A549 treated with CORT108297 at 1 μM for 4 hours (cell line): ENCODE measurements at places on chromosomes 1 and 21. TPM values are rescaled to one million over a fixed set of nuclear protein-coding genes. Genes with fewer than 3 reads are reported as not detected.

The NTRK1 gene
- total RNA-seq = 0.06 to 0.15 TPM (median 0.12 TPM) in 5 replicates

The CFHR4 gene
- total RNA-seq = not detected in 5 replicates

The RGS18 gene
- not detected in 5 replicates for total RNA-seq

The TNFSF4 gene
- 0.03 to 0.04 TPM (median 0.03 TPM) in 3 of 5 replicates, not detected in the others for total RNA-seq

The ATP1A2 gene
- 0.03 to 0.20 TPM (median 0.07 TPM) in 4 of 5 replicates, not detected in the other for total RNA-seq

The RNASEL gene
- 1.9 to 2.8 TPM (median 2.2 TPM) in 5 replicates for total RNA-seq

The ZBTB40 gene
- 5.0 to 5.7 TPM (median 5.3 TPM) in 5 replicates for total RNA-seq

The PHACTR4 gene
- 17.4 to 22.0 TPM (median 20.8 TPM) in 5 replicates for total RNA-seq

The NME7 gene
- 18.1 to 37.1 TPM (median 22.3 TPM) in 5 replicates for total RNA-seq

The FNDC10 gene
- 5.8 to 9.6 TPM (median 9.2 TPM) in 5 replicates for total RNA-seq

The ITGB2 gene
- 0.55 to 0.77 TPM (median 0.66 TPM) in 5 replicates for total RNA-seq

The KDF1 gene
- 0.07 to 0.08 TPM in 2 of 5 replicates, not detected in the others for total RNA-seq

The UBL4B gene
- total RNA-seq = not detected in 5 replicates

The LCE1C gene
- total RNA-seq = not detected in 5 replicates

The OLFM3 gene
- total RNA-seq = not detected in 5 replicates

The ROR1 gene
- 8.9 to 11.1 TPM (median 10.1 TPM) in 5 replicates for total RNA-seq

The CASQ1 gene
- total RNA-seq = not detected in 5 replicates

The ANGPTL7 gene
- not detected in 5 replicates for total RNA-seq

The IGSF9 gene
- 0.17 to 0.29 TPM (median 0.22 TPM) in 5 replicates for total RNA-seq

The S100A7A gene
- total RNA-seq = not detected in 5 replicates

The GNAT2 gene
- total RNA-seq = 0.09 TPM in 1 of 5 replicates, not detected in the others

The SLC2A5 gene
- 0.04 to 0.25 TPM (median 0.17 TPM) in 5 replicates for total RNA-seq

The SCMH1 gene
- total RNA-seq = 10.1 to 13.3 TPM (median 11.8 TPM) in 5 replicates

The ERG gene
- not detected in 5 replicates for total RNA-seq

The HIVEP3 gene
- total RNA-seq = 2.6 to 3.3 TPM (median 2.8 TPM) in 5 replicates

The NSL1 gene
- total RNA-seq = 28.9 to 40.1 TPM (median 30.3 TPM) in 5 replicates
